Central memory CD8-positive, alpha-beta T cell (primary cell): ENCODE measurements at places on chromosomes 4 and X.

DNA sequence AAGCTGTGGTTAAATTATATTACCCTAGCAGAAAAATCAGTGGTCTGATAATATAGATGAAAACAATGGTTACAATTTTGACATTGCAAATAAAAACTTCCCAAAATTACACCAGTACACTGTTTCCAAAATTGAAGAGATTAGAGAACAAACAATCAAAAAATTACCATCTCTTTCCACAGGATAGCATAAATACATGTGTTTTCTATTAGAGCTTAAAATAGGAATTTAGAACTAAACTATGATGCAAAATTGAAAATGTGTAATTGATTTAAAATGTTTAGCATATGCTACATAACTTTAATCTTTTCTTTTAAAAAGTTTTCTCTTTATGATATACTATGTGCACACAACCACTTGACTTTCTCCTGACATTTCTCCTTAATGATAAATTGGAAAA lies 6.7 kb downstream of the EDNRA start:
- DNase-seq: no peak

DNA sequence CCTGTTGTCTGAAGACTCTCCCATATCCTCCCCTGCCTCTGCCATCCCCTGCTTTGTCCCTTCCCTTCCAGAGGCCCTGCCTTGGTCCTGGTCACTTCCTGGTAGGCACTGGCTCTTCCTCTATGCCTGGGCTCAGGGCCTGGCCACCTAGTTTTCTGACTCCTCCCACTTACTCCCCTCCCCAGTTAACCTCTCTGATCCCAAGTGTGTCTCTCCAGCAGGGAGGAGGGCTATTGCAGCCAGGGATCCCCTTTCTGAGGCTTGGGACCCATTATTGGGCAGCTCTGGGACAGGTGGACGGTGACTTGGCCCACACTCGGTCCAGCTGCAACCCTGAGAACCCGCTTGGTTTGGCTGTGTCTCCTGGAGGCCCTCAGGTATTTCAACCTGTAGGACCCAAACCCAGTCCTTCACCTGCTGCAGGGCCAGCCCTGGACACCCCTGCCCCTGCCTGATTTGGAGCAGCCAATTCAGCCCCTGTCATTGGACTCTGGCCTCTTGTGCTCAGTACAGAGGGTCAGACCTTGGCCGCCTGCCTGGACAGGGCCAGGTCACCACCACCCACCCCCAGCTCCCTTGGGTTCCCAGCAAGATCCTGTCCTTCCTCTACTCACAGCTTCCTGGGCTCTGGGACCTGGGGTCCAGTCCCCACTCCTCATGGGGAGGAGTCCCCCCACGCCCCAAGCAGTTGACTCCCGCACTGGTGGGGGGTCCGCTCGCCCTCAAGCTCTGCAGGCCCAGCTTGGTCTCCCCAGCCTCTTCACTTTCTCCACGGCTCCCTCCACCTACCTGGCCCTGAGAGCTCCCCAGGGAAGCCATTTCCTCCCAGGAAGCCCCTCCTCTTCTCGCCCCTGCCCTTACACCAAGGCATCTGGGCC lies 1.1 kb upstream of the SH3BP2 start:
- DNase-seq: no peak

- peak; percentile 55 for DNase-seq
Measured at GRCh38 chrX:49186125-49187027, at the start of gene PRICKLE3. Gene PRICKLE3 (minus strand): TSS chrX:49186373. CDS start chrX:49186297, 76 bp downstream.

DNA sequence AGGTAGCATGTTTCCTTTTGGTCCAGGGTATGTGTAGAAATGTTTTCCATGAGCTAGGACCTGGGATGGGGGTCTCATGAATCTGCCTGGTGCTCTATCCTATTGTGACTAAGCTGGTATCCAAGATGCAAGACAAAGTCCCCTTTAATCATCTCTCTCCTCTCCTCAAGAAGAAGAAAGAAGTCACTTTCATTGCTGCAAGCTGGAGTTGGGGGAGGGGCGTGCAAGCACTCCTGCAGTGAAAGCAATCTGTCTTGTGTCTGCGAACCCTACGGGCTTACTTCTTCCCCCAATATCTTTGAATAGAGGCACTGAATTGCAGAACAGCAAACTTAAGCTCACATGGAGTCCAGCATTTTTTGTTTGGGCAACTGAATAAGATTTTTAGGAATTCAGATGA lies 27.2 kb upstream of the GRPR start:
- no peak for DNase-seq

DNA sequence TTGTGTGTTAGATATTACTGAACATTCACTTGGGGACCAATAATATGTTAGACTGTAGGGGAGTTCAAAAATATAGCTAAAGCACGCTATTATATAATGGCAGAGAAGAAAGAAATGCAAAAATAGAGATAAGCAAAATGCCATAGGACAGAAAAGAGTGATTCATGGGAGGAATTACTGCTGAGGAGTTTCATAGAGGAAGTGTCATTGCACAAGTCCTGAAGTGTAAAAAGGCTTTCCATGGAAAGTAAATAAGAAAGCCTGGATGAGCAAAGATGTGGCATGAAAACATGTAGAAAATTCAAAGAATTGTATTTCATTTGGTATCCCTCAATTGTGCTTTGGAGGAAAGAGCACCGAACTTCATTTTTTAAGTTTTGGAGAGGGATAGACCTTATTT lies 14.5 kb downstream of the HMGB2 start:
- no peak for DNase-seq

DNA sequence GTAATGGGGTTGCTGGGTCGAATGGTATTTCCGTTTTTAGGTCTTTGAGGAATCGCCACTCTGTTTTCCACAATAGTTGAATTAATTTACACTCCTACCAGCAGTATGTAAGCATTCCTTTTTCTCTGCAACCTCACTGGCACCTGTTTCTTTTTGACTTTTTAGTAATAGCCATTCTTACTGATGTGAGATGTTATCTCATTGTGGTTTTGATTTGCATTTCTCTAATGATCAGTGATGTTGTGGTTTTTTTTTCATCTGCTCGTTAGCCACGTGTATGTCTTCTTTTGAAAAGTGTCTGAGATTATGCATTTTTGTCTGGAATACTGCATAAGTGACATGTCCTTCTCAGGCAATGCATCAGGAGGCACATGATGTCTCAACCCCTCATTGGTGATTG lies 28.8 kb downstream of the REPS2 start:
- DNase-seq: no peak

DNA sequence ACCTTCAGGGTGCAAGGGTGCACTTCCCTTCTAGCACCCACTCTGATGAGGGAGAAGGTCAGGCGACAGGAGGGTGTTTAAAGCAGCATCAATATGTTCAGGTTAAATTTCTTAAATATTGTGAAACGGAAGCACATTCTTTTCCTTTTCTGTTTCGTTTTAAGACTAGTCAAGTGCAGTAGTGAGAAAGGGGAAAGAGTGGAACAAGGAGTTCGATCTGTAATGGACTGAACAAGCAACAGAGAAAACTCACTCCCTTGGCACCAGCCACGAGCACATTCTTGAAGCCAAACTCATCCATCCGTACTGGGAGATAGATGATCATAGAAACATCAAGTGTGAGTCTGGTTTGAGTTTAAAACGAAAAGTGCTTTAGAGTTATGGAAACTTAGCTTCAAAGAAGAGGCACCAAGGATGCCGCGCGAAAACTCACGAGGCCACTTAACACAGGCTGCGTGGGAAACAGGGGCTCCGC lies 815 bp downstream of the FAM53A start:
- DNase-seq: no peak

GRCh38 chr4:5157791-5158770 lies 106.8 kb downstream of the STK32B start:
- no peak for DNase-seq

DNA sequence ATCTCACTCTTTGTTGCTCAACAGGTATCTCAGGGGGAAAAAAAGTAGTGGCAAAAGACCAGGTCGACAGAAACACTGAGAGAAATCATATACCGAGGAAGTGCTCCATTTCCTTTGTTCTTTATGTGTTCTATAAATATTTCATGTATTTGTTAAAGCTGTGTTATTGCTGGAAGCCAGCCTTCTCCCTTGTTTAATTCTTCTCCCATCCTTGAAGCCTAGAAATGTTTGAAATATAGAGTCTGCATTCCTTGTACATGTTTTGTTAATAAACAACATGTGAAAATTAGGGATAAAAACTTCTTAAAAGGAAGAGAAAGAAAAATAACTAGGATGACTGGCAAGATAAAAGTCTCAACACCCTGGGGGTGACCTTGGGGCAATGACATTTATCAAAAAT lies 186.2 kb downstream of the ANKRD50 start:
- no peak for DNase-seq

GRCh38 chrX:17836830-17837229 lies 24.3 kb downstream of the RAI2 start:
- no peak for DNase-seq

- no peak for DNase-seq
Measured at GRCh38 chr4:185384930-185385331, 10.8 kb downstream of the LRP2BP start.

- DNase-seq: no peak
Measured at GRCh38 chrX:44874420-44875184, 1.6 kb downstream of the KDM6A start.

- no peak for DNase-seq
Measured at GRCh38 chr4:80921441-80921840, 109.1 kb upstream of the BMP3 start.

GRCh38 chrX:133054761-133055405 lies 42.0 kb downstream of the USP26 start:
- DNase-seq: no peak

- DNase-seq: no peak
Measured at GRCh38 chrX:63526863-63527262, 175.7 kb upstream of the SPIN4 start.

DNA sequence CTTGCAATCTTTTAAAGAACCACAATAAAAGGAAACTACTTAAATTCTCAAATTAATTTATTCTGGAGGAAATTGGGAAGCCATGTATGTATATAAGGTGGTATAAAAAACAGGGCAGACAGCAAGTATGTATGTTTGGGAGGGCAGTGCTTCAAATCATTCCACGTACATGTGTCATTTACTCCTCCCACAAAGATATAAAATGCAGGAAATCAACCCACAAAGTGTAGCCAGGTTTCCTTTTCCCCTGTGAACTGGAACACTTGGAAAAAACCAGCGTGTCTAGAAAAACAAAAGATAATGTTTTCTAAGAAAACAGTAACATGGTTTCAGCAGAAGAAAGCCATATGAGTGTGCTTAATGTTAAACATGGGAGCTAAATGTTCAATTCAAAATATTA lies 156.7 kb upstream of the FAM47A start:
- no peak for DNase-seq

DNA sequence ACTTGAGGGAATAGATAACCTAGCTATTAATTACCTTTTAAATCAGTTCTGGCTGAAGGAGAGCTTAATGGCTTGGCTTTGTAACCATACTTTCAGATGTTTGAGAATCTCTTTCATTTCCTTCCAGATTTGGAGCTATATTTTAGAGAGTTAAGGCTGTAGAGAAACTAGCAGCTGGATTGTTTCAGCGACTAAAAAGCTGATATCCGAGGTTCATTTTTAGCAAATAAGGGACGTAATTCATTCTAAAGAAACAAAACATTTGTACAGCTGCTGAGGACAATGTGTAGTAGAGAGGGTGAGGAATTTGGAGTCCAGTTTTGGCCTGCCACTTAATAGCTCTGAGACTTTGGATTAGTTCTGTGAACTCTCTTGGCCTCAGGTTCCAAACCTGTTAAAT lies 12.2 kb downstream of the OSTC start:
- DNase-seq: no peak

GRCh38 chrX:136762820-136763452 lies 17.8 kb downstream of the ARHGEF6 start:
- DNase-seq: no peak

DNA sequence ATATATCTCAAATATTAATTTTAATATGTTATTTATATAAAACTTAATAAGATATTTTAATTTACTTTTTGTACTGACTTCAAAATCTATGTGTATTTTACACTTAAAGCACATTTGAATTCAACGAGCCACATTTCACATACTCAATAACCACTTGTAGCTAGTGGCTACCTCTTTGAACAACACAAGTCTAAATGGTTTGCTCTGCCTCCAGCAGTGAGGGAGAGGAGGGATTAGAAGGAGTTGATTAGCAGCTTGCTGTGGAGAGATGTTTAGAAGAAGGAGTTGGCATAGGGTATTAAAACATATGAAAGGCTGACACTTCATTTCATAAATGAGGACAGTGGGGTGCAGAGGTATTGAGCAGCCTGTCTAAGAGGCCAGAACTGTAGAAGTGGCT lies 124.0 kb downstream of the ARHGAP24 start:
- DNase-seq: no peak

DNA sequence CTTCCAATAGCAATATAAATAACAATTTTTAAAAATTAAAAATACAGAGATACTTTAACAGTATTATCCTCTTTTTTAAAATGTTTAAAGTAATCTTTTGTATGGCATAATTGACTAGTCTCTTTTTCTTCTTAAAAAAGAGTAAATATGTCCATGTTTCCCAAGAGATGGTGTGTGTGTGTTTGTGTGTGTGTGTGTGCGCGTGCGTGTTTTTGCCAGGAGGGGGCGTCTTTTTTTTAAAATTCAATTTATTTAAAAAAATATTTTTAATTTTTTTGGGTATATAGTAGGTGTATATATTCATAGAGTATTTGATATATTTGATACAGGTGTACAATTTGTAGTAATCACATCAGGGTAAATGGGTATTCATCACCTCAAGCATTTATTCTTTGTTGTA lies 1073.7 kb downstream of the PCDH7 start:
- DNase-seq: no peak

DNA sequence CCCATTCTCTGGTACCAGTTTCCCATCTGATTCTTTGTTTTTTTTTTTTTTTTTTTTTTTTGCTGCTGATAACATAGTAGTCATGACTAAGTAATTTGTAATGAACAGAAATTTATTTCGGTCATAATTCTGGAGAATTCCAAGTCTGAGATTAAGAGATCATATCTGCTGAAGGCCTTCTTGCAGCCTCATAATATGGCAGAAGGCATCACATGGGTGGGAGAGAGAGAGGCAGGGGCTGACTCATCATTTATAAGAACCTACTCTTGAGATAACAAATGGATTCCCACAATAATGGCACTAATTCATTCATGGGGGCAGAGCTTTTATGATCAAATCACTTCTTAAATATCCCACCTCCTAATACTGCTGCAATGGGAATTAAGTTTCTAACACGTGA lies 1034.3 kb downstream of the STIM2 start:
- DNase-seq: no peak

- no peak for DNase-seq
Measured at GRCh38 chrX:14673236-14673635, 143.9 kb downstream of the GLRA2 start.

DNA sequence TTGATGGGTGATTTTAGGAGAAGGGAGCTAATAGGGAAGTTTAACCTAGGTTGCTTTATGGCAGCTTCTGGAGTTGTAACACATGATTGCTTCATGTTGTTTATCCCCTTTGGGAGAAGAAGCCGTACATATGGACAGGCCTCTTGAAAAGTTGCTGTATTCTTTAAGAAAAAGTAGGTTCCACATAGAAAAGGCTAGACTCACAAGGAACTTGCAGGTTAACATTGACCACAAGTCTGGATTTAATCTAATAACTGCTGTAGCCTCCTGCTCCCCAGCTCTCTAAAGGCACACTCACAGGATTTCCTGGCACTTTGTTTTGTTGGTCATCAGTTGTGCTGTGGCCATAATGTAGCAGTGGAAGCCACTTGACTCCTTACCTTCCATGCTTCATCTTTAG lies 19.7 kb downstream of the FNIP2 start:
- DNase-seq: no peak
